ENCODE measurements at places on chromosomes 11 and 22.

DNA sequence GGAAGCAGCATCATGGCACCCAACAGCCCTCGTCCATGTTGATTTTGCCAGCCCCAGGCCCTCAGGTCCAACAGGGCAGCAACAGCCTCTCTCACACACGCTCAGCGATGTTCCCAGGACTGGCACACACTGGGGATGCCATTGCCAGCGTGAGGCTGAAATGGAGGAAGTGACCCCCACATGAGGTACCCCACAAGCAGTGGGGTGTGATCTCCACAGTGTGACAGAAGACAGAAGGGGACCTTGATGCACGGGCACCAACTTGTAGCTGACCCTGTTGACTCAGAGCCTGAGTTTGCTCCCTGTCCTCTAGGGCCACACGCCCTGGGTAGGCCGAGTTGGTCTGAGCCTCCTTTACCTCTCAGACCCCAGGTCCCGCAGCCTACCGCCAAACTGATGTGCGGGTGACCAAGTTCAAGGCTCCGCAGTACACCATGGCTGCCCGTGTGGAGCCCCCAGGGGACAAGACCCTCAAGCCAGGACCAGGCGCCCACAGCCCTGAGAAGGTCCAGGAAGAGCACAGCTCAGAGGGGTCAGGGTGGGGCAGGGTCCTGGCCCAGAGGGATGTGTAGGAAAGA is 6.2 kb downstream of the SCGB1C1 start:
- no peak for DNase-seq

DNA sequence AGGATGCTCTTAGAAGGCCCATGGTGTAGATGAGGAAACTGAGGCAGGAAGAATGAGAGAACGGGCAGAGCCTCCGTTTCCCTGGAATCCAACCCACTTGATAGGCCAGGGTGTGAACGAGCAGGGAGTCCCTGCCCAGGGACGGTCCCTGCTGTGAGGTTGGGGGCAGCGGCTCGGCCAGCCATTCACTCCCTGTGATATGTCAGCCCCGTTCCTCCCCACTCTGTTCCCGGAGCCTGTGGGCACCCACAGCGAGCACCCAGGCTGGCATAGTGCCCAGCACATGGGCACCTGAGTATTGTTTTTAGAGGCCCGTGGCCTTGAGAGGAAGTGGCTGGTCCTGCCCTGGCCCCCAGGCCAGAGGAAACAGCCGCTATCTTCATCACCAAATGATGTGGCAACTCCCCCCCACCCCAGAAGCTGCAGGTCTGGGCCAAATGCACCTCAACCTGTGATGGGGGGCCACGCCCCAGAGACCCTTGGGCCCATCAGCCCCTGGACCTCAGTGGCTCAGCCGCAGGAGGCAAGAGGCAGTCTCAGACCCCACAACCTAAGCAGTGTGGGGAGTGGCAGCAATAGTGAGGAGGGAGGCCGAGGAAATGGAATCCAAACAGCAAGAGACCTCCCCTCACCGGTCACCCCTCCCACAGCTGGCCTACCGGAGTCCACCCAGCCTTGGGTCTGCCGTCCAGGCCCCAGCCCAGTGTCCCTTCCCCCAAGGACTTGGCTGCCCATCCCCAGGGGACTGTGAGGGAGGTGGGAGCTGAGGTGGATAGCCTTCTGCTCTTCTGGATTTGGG is 2.1 kb downstream of the ALDH3B1 start:
- DNase-seq, result no peak

DNA sequence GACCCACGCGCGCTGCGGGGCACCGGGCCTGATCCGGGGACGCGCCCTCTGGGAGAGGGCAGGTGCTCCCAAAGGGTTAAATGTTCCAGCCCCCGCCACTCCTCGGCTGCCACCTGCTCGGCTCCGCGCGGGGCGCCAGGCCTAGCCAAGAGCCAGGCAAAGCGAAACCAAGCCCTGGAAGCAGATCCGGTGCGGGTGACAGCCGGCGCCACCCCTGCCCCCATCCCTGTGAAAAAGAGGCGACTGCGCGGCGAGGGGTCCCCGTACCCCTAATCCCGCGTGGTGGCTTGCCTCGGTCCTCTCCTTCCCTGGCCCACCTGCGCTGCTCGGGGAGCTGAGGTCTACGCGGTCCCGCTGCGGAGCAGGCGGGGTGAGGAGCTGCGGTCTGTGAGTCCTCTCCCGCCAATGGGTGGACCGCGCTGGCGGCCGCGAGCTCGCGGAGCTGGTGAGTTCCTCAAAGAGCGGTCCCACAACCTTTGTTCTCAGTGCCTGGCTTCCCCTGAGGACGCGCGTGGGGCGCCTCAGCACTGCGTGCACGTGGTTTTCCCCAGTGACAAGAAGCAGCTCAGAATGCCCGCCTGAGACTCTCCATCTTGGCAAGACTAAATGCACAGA is at the start of gene ME3:
TSS of gene ME3 (minus strand) at position 610 of the 615 bp plus-strand sequence.
- peak; percentile 41 for DNase-seq

- DNase-seq, result no peak
Measured at GRCh38 chr11:76831686-76832310, 28.9 kb upstream of the ACER3 start.

GRCh38 chr11:69839516-69839915 is 20.3 kb upstream of the FGF3 start:
- no peak for DNase-seq

GRCh38 chr11:78033040-78033439 is 10.0 kb upstream of the KCTD14 start:
- DNase-seq, result no peak

DNA sequence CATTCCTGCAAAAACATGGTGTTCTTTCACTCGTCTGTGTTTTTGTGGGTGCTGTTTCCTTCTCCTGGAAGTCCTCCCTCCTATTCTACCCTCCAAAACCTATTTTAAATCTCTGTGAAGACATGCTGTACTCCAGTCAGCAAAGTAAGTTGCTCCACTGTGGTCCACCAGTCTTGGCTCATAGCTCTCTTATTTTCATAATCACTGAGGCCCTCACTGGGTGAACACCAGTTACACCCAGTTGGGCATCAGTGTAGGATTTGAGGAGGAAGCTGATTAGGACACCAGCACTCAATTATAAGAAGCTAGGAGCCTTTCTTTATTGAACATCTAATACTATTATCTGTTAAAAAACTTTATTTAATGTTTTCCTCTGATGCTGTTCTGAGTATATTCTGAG is 23.9 kb upstream of the EED start:
- DNase-seq, result no peak

- no peak for DNase-seq
Measured at GRCh38 chr11:5928271-5928670, 13.8 kb upstream of the OR56A3 start.

DNA sequence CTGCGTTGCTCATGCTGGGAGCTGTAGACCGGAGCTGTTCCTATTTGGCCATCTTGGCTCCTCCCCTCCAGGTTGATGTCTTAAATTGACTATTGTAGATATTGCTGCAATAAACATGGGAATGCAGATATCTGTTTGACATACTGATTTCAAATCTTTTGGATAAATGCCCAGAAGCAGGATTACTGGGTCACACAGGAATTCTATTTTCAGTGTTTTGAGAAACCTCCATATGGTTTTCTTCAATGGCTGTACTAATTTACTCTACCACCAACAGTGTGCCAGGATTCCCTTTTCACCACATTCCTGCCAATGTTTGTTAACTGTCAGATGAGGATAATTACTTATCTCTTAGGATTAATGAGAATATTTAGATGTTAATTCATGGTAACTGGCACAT is 467.0 kb downstream of the LUZP2 start:
- DNase-seq, result no peak
